ENCODE measurements at places on chromosomes 7 and 10.
A peak's percentile ranks its signal among the peaks of the same experiment; 100 is the strongest.

DNA sequence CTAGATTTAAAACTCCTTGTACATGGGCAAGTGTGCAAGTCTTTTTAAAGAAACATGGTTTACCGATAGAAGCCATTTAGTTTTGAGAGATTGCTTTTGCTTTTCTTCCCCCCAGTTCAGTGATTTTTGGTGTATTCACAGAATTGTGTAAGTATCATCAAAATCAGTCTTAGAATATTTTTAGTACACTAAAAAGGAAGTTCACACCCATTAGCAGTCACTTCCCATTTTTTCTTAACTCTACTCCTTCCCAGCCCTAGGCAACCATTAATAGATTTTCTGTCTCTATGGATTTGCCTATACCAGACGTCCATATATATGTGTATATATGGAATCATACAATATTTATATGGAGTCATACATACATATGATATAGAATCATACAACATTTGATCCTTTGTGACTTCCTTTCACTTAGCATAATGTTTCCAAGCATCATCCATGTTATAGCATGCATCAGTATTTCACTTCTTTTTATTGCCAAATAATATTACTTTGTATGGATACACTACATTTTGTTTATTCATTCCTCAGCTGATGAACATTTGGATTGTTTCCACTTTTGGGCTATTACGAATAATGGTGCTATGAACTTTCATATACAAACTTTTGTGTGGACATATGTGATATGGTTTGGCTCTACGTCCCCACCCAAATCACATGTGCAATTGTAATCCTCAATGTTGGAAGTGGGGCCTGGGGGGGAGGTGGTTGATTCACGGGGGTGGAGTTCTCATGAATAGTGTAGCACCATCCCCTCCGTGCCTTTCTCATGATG is 16.5 kb upstream of the ARL4A start:
- no peak for DNase-seq

- no peak for DNase-seq
Observed at GRCh38 chr10:95026461-95026860, 42.8 kb downstream of the CYP2C8 start.

DNA sequence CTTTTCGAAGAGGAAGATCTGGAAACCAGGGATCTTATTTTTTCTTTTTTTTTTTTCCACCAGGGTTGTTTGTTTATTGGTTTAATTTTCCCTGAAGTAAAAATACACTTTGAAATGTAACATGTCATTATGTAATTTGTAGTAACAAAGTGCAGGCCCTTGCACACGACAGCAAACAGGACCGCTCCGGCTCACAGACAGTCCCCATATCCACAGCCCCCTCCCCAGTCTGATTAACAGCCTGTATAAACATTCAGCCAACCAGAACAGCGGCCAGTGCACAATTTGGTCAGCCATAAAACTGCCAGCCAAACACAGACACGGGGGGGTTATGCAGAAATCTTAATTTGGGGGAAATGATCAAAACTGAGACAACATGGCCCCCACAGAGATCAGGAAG is 431.6 kb upstream of the NPVF start:
- no peak for DNase-seq

- no peak for DNase-seq
Observed at GRCh38 chr7:139673230-139673629, 104.6 kb downstream of the HIPK2 start.

- DNase-seq, result no peak
Observed at GRCh38 chr7:107972075-107972482, 30.9 kb downstream of the LAMB1 start.

DNA sequence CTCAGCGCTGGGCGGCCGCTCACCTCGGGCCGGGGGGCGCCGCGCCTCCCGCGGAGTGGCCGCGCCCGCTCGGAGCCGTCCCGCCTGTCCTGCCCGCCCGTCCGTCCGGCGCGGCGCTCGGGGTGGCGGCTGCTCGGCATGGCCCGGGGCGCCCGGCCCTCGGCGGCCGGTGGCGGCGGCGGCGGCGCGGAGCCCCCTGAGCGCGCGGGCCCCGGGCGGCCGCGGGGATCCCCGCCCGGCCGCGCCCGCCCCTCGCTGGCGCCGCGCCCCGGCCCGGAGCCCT is 338 bp downstream of the SDK1 start:
- DNase-seq, result no peak

GRCh38 chr10:80187465-80188409 is 17.6 kb downstream of the ANXA11 start:
- DNase-seq, result no peak

DNA sequence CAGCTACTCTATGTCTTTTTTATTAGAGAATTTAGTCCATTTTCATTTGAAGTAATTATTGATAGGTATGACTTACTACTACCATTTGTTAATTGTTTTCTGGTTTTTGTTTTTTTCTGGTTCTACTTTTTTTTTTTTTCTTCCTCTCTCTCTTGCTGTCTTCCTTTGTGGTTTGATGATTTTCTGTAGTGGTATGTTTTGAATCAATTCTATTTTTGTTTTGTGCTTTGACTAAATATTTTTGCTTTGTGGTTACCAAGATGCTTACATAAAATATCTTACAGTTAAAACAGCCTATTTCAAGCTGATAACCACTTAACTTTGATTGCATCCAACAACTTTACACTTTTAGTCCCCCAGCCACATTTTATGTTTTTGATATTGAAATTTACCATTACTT is 3.3 kb upstream of the OR2F2 start:
- DNase-seq, result no peak

DNA sequence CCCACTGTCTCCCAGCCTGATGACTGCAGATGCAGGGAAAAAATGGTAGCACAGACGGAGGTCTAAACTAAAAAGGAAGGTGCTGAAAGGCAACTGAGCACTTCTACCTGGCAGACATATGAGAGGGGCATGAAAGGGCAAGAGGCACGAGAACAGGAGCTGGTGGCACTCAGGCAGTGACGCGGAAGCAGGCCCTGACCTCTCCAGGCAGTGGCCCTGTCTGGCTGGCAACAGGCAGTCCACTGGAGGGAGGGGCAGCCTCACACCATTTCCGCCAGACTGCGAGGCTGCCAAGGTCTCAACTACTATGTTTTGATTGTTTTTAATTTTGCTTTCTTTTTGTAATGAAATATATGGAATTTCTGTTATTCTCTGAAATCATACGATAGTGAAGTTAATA is 23.3 kb downstream of the VSTM2A start:
- no peak for DNase-seq

GRCh38 chr10:131845505-131846239 is 55.1 kb upstream of the PPP2R2D start:
- DNase-seq, result no peak

DNA sequence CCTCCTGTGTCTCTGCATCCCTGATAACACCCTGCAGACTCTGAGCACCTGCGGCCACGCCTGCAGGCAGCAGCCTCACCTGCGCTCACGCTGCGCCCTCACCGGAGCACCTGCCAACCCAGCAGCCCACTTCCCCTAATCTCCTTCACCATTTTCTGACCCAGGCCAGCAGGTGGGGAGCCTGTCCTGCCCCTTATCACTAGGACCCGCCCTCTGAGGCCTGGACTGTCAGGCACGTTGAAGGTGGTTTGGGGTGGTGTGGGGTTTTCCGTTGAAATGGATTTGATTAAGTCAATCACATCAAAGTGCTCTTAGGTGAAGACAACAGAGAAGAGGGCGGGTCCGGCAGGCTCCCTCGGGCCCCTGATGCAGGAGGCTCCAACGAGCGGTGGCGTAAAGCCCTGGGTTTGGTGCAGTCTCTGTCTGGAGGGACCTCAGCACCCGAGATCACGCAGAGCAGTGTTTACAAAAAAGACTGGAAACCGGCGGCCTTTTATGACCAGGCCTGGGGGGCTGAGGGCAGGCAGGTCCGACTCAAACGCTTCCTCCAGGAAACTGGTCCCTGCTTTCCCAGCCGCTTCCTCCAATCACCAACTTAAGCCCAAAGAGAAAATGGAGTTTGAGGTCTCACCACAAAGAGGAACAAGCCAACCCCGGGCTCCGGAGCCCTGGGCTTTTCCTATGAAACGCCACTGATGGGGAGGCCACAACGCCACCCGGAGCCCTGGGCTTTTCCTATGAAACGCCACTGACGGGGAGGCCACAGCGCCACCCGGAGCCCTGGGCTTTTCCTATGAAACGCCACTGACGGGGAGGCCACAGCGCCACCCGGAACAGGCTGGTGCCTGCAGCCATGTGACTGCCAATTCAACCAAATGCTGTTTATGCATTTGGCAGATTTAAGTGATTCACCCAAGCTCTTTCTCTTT is 45.5 kb downstream of the DPYSL4 start:
- peak; percentile 44 for DNase-seq

GRCh38 chr10:73183667-73184281 is 15.9 kb downstream of the FAM149B1 start:
- no peak for DNase-seq

DNA sequence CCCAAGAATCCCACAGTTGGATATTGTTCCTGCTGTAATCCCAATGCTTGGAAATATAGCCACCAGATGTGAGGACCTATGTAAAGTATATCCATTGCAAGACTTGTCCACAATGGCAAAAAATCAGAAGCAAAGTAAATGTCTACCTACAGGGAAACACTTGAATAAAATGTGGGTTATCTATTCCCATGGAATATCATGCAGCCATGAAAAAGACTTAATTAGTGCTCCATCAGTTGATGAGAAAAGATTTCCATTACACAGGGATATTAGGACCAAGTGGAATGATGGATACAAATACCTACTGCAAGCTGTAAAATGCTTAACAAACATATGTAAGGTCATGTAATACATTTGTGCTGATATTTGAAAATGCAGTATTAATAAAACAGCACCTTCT is 131.2 kb downstream of the BTAF1 start:
- DNase-seq, result no peak

- DNase-seq, result no peak
Observed at GRCh38 chr7:107049971-107050532, 5.5 kb downstream of the PRKAR2B start.

DNA sequence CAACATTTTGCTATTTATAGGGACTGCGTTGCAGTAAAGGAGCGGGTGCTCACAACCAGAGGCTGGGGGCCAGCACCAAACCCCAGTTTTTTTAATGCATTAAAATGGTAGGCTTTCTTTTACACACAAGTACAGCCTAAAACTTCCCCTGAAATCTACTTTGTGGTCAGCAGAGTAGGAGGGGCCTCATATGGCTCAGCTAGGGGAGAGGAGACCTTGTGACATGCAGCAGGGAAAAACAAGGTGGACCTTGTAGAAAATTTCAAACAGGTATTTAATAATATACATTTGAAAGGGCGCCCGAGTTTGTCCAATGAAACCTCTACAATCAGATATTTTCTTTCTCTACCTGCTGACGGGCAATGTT is 1.4 kb downstream of the CCDC136 start:
- no peak for DNase-seq

DNA sequence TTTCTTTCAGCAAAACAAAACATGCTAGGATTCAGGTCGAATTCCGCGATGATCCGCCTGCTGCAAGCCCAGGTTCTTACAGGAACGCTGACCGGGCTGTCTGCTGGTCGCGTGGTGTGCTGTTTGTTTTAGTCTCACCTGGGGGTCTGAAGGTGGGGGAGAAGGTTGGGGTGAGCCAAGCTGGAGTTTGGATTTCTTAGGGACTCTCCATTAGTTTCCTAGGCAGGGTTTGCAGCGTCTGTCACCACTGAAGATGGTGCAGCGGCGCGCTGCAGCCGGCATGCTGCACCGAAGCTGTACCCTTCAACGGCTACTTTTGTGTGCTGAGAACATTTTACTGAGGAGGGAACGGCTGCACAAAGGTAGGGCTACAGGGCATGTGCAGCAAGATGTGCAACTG is 48.7 kb downstream of the GCC1 start:
- no peak for DNase-seq

DNA sequence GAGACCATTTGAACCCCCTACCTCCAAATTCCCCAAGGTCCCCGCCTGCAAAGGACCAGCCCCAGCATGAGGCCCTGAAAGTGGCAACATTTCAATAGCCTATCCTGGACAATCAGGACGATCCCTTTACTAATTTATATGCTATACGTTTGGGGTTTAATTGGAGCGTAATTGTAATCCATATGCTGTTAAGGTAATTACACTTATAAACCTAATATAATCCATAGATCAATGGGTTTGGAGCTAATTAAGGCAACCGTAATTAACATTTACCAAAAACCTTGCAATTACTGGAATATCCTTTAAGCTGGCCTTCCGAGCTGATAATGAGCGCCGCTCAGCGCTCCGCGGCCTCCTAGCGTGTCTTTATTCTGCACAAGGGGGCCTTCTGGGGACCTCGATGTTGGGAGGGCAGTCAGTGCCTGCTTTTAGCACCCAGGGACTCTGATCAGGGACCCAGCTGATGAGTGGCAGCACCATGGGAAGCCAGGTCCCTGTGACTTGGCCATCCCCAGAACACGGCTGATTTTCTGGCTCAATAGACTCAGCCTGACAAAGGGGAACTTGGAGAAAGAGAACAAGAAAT is 91.2 kb downstream of the LHPP start:
- no peak for DNase-seq

DNA sequence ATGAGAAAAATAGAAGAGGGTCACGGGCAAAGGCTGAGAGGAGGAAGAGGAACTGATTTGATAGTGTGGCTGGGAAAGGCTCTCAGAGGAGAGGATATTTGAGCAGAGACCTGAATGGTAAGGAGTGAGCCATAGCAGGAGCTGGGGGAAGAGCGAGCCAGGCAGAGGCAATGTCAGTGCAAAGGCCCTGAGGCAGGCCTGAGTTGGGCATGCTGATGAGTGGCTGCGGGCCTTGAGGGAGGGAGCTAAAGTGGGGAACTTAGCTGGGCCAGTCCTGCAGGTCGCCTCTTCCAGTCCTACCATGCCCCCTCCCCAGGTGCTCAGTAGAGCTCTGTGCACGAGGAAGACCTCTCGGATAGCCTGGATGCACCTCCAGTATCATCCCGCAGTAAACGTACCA is 55.4 kb upstream of the FGFR2 start:
- DNase-seq, result no peak

GRCh38 chr7:64873517-64873916 is 29.6 kb upstream of the ZNF273 start:
- DNase-seq, result no peak

GRCh38 chr10:6018422-6018821 is 41.1 kb upstream of the IL15RA start:
- no peak for DNase-seq

DNA sequence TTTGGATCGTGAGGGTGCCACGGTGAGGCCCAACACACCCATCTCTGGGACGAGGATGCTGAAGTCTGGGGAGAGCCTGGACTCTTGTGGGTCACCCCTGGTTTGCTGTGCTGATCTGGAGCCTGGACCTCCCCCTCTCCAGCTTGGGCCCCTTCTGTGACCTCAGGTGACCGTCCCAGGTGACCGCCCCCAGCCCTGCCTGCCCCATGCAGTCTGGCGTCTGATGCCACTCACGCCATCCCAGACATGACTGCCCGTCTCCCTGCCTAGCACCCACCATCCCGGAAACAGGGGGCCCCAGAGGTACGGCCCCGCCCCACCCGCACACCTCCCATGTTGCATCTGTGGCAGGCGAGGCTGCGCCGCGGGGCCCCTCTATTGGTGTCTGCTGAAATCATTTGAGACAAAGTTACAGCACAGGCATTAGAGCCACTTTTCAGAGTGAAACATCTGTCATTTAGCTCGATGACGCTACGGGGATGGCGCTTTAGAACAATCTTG is 21.1 kb downstream of the UNCX start:
- no peak for DNase-seq
